ENCODE measurements at places on chromosomes 7 and 10. TPM values are rescaled to one million over a fixed set of nuclear protein-coding genes. Genes with fewer than 3 reads are reported as not detected.

GRCh38 chr10:42812028-42812427 is 29.4 kb downstream of the BMS1 start:
- H3K4me3 ChIP-seq = no peak overlapping the region
- no peak for DNase-seq
- H3K27me3 ChIP-seq = no peaks in the 10 kb centered on the region
- H3K27ac ChIP-seq = no peak overlapping the region
- H3K4me1 ChIP-seq = no peaks in the 10 kb centered on the region

DNA sequence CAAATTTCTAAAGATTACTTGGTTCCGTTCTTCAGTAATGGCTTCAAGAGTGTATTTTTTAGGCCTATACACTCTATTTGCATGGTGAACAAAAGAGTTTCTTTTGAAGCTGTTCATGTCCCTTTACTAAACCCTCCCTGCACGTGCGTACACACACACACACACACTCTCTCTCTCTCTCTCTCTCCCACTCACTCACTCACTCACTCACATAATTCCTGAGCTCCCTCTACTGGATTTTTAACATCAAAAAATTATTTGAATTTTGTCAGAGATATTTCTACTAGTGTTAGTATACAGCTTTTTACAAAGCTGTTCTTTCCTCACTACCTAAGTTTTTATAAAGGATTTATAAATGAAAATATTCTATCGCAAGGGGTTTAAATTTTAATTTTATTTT is 85.9 kb downstream of the UBE3C start:
- H3K27me3 ChIP-seq = no peaks in the 10 kb centered on the region
- H3K27ac ChIP-seq = no peak overlapping the region
- no peak overlapping the region for H3K4me3 ChIP-seq
- peak; percentile 60 for DNase-seq
- no peaks in the 10 kb centered on the region for H3K4me1 ChIP-seq

DNA sequence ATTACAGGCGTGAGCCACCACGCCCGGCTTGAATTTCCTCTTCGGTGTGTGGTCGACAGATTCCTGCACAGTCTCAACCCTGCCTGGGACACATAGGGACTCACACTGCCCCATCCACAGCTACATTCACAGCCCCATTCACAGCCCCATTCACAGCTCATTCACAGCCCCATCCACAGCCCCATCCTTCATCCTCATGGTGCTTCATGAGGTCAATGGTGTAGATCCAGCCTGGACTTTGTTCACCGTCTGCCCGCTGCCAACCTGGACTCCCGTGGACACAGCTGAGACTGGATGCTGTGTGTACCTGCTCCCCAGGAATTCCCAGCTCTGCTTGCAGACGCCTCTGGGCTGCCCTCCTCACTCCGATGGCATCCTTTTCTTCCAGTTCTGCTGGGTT is 5.2 kb downstream of the IDI2 start:
- H3K4me3 ChIP-seq = no peak overlapping the region
- H3K4me1 ChIP-seq = no peaks in the 10 kb centered on the region
- no peak for DNase-seq

GRCh38 chr10:4426866-4427265 is 399.1 kb upstream of the AKR1E2 start:
- no peak overlapping the region for H3K4me3 ChIP-seq
- H3K27ac ChIP-seq = no peak overlapping the region
- H3K27me3 ChIP-seq = no peaks in the 10 kb centered on the region
- no peaks in the 10 kb centered on the region for H3K4me1 ChIP-seq

- H3K4me1 ChIP-seq = no peaks in the 10 kb centered on the region
- no peak overlapping the region for H3K4me3 ChIP-seq
- no peak overlapping the region for H3K27ac ChIP-seq
- DNase-seq = peak; percentile 86
- peaks cover 30% of the 10 kb centered on the region for H3K36me3 ChIP-seq
Observed at GRCh38 chr7:138864667-138865066, 66.7 kb upstream of the ATP6V0A4 start.

GRCh38 chr10:93775356-93775755 is 17.6 kb downstream of the LGI1 start:
- H3K27me3 ChIP-seq = no peaks in the 10 kb centered on the region
- H3K4me1 ChIP-seq = no peaks in the 10 kb centered on the region
- DNase-seq = no peak
- no peaks in the 10 kb centered on the region for H3K36me3 ChIP-seq
- no peak overlapping the region for H3K4me3 ChIP-seq

- no peaks in the 10 kb centered on the region for H3K36me3 ChIP-seq
- no peak overlapping the region for H3K4me3 ChIP-seq
- peaks cover 5% of the 10 kb centered on the region for H3K4me1 ChIP-seq
- peak; percentile 64 for DNase-seq
- no peaks in the 10 kb centered on the region for H3K27me3 ChIP-seq
Observed at GRCh38 chr7:101390901-101391301, 28.2 kb downstream of the COL26A1 start.

GRCh38 chr10:51397695-51398094 is 301.7 kb downstream of the CSTF2T start:
- DNase-seq = peak; percentile 74
- no peaks in the 10 kb centered on the region for H3K4me1 ChIP-seq
- no peaks in the 10 kb centered on the region for H3K27me3 ChIP-seq
- no peak overlapping the region for H3K4me3 ChIP-seq

DNA sequence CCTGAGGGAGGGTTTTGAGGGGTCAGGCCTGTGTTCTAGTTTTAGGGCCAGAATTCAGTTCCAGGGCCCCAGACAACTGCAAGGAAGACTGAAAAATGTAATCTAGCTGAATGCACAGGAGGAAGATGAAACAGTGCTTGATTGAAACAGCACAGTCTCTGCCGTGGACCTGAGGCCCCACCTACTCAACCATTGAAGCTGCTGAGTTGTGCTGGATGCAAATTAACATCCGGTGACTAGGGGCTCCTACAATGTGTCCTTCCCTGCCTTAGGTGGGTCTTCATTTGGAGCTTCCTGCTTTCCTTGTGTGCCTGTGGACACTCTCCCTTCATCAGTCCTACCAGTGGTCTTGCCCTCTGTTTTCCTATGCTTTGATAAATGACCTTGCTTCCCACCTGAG is 5.7 kb downstream of the GLRX3 start:
- H3K4me3 ChIP-seq = no peak overlapping the region
- no peaks in the 10 kb centered on the region for H3K27me3 ChIP-seq
- no peak for DNase-seq
- H3K36me3 ChIP-seq = peaks cover 16% of the 10 kb centered on the region
- H3K4me1 ChIP-seq = peaks cover 9% of the 10 kb centered on the region

DNA sequence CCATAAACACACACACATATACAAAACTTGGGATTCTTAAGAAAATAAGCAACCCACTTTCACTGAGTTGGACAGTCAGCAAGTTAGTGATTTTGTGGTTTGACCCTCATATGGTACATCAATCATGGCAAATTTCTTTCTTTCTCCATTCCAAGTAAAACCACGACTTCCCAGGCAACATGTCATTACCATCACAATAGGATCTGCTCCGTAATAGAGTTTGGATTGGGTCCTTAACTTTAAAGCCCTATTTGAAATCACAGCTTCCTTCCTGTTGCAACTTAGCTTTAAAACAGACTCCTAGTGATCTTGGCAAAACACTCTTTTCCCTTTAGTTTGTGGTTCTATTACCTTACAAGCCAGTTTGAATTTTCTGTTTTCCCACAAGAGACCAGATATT is 483.6 kb downstream of the INHBA start:
- no peak overlapping the region for H3K27ac ChIP-seq
- H3K4me3 ChIP-seq = no peak overlapping the region
- H3K27me3 ChIP-seq = peaks cover 32% of the 10 kb centered on the region

- H3K4me3 ChIP-seq = no peak overlapping the region
- peaks cover 3% of the 10 kb centered on the region for H3K4me1 ChIP-seq
- no peak for DNase-seq
- H3K27ac ChIP-seq = no peak overlapping the region
Observed at GRCh38 chr7:37145682-37146081, 303.0 kb downstream of the ELMO1 start.

DNA sequence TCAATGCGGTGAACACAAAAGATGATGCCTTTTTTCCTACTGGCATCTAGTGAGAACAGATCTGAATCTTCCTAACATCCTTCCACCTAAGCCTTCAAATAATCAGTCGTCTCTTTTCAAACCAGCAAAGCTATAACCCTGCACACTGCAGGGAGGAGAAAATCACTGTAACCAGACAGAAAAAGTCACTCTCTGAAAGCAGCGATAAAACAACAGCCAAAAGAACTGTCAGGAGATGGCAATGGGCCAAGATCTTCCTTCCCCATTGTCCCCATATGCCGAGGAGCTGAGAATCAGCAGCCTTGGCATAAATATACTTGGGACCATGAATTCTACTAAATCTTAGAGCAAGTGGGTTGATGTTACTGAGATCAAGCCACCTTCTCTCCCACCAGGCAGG is 13.1 kb downstream of the FZD9 start:
- DNase-seq = no peak
- no peak overlapping the region for H3K4me3 ChIP-seq
- H3K27me3 ChIP-seq = no peaks in the 10 kb centered on the region
- H3K27ac ChIP-seq = no peak overlapping the region
- H3K36me3 ChIP-seq = peaks cover 78% of the 10 kb centered on the region
- H3K4me1 ChIP-seq = no peaks in the 10 kb centered on the region

DNA sequence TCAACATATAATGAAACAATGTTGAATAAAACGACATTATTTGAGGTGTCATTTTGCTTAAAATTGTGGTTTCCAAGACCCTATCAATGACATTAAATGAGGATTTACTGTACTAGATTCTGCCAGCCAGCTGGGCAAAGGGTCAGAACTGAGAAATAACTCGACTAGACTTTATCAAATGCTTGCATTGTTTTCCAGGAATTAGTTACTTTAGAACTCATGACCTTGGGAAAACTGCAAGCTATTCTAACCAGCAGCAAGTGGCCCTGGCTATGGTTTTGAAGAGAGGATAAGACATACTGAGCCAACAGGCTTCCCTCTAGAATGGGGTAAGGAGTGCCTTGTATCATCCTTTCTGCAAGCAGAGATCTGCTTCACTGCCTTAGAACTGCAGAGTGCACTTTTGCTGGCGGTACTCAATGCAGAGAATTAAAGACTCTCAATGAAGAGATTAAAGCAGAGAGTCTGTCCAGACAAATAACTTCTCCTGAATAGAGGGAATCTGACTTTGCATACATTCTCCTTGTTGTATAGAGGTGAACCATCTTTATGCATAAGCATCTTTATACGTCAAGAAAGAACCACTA is 281.5 kb downstream of the ARL4A start:
- no peak overlapping the region for H3K4me3 ChIP-seq
- H3K27ac ChIP-seq = no peak overlapping the region
- H3K36me3 ChIP-seq = no peaks in the 10 kb centered on the region
- H3K27me3 ChIP-seq = no peaks in the 10 kb centered on the region
- DNase-seq = no peak

GRCh38 chr10:131246089-131246488 is 65.4 kb downstream of the TCERG1L start:
- no peak for DNase-seq
- H3K4me3 ChIP-seq = no peak overlapping the region

DNA sequence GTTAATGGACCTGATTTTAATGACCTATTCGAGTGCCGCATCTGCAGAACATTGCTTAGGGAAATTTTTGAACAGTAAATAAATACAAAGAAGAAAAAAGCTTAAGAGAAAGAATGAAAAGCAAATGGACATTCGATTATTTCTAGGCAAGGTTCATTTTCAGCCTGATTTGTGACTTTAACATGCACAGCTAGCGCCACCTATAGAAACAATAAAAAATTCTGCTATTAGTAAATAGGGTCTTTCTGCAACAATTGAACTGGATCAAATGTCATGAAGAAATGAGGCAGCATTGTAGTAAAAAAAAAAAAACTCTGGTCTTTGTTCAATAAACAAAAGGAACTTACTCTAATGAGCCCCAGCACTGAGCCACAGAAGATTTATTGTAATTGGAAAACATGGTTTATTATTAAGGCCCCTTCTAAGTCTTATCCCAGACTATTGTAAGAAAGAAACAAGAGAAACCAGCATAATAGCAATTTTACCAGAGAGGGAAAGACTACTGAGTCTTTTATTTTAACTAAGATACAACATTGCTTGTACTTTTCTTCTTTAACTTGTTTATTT is 41.4 kb upstream of the GHITM start:
- H3K4me3 ChIP-seq = no peak overlapping the region
- H3K4me1 ChIP-seq = peaks cover 9% of the 10 kb centered on the region
- DNase-seq = peak; percentile 18
- H3K27ac ChIP-seq = no peak overlapping the region

GRCh38 chr10:79449181-79450146 is 4.0 kb upstream of the ZCCHC24 start:
- H3K27ac ChIP-seq = peak overlapping the region; percentile 19
- no peaks in the 10 kb centered on the region for H3K36me3 ChIP-seq
- no peak overlapping the region for H3K4me3 ChIP-seq
- DNase-seq = no peak
- no peaks in the 10 kb centered on the region for H3K27me3 ChIP-seq

- peaks cover 24% of the 10 kb centered on the region for H3K4me1 ChIP-seq
- peaks cover 7% of the 10 kb centered on the region for H3K36me3 ChIP-seq
- no peak overlapping the region for H3K27ac ChIP-seq
- no peak overlapping the region for H3K4me3 ChIP-seq
- H3K27me3 ChIP-seq = no peaks in the 10 kb centered on the region
Observed at GRCh38 chr7:5598769-5599371, 175.2 kb upstream of the TNRC18 start.

DNA sequence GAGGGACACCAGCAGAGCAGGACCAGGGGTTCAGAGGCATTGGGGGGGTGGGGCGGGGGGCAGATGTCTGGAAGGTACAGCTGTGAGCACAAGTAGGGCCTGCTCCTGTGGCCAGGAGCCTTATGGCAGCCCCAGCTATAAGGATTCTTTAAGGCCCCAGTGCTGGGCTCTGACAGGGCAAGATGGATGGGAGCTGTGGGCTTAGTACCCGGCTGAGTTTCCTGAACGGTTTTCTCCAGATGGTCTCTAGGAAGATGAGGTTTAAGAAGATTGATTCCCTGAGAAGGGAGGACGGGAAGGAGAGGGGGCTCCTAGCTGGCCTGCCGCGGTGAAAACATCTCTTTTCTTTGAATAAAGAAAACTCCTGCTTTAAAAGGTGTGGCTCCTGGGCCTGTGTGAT is 30.1 kb upstream of the COMTD1 start:
- no peak overlapping the region for H3K4me3 ChIP-seq
- no peaks in the 10 kb centered on the region for H3K27me3 ChIP-seq
- DNase-seq = no peak
- H3K4me1 ChIP-seq = no peaks in the 10 kb centered on the region

- no peak overlapping the region for H3K27ac ChIP-seq
- no peak overlapping the region for H3K4me3 ChIP-seq
- no peak for DNase-seq
Observed at GRCh38 chr7:116614499-116615262, 57.3 kb upstream of the MET start.

DNA sequence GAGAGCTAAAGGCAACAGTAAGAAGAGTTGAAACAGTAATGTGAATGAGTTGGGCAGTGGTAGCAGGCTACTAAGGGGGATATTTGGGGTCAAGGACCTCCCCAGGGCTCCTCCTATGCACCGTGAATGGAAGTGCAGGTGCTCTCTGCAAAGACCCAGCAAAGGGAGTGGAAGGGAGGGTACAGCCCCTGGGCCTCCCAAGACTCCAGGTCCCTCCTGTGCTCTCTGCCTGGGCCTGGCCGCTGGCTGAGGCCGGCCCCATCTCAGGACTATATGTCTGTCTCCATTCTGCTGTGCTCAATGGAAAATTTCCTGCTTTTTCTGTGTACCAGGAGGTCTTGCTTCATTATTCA is 372.1 kb upstream of the MKI67 start:
- no peaks in the 10 kb centered on the region for H3K36me3 ChIP-seq
- no peaks in the 10 kb centered on the region for H3K4me1 ChIP-seq
- H3K4me3 ChIP-seq = no peak overlapping the region
- peaks cover 7% of the 10 kb centered on the region for H3K27me3 ChIP-seq

Gene MEST
- 56.2 TPM for total RNA-seq

Gene ACHE
- 25.6 TPM for total RNA-seq

Gene IDI2
- total RNA-seq = not detected

Gene RNF148
- 0.21 TPM for total RNA-seq

Gene BLNK
- not detected for total RNA-seq

Gene RADIL
- 61.2 TPM for total RNA-seq

Gene IQUB
- total RNA-seq = 3.5 TPM

Gene SVOPL
- 2.3 TPM for total RNA-seq

Gene HILPDA
- 16.2 TPM for total RNA-seq

Gene SPDYE9
- not detected for total RNA-seq
